IMR-90 (cell line): ENCODE measurements at places on chromosomes 7 and 10.

DNA sequence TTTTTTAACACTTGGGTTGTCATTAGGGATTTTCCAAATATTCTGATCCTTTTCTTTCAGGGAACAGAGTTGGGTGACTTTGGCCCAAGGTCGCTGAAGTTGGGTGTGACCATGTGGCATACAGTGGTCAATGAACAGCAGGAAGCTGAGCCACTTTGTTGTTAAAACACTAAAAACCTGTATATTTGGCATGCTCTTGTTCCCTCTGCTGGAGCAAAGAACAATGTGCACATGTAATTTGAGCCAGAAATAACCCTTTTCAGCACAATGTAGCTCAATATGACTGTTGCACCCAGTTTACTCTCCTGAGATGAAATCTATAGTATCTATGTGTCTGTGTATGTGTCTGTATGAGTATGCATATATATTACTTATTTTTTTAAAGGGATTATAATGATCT, 74.9 kb downstream of the ADCYAP1R1 start:
- DNase-seq = peak; percentile 18

- peak; percentile 79 for DNase-seq
Measured at GRCh38 chr10:6786579-6787031, 206.5 kb upstream of the PRKCQ start.

GRCh38 chr7:494259-494687, 25.4 kb downstream of the PDGFA start:
- DNase-seq = no peak

GRCh38 chr7:156456503-156457115, 184.0 kb upstream of the RNF32 start:
- no peak for DNase-seq

DNA sequence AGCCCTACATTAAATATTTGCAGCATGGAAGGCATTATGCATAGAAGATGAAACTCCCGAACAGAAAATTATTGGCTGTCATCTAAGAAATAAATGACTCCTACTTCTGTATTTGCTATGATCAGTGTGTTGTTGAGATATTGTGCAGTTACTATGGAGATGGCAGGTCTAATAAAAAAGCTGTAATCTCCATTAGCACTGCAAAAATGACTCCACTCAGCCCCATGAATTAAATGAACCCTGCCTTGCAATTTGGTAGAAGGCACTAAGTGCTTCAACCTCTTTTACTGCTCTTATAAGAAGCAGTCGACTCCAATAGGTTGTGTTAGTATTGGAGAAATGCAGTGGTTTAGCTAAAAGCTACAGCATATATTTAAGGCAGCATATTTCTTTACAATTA, 290.0 kb upstream of the PHYHIPL start:
- DNase-seq = no peak

DNA sequence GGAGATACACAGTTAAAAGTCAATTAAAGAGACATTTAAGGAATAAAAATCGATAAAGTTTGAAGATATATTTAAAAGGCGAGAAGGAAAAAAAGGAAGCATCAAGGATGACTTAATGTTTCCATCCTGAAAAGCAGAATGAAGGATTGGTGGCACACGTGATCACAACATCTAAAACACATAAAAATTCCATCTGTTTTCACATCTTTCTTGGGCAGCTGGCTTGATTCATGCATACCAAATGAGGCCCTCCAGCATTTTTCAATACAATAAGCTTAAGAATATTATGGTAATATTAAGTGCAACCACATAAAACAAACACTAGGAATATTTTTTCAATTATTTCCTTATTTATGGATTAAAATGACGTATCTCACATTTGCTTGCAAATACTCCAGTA, 112.6 kb downstream of the TPK1 start:
- no peak for DNase-seq

GRCh38 chr7:92909686-92910475, 73.5 kb upstream of the CDK6 start:
- DNase-seq = no peak

GRCh38 chr7:124033095-124033806, 384 bp upstream of the TMEM229A start:
- no peak for DNase-seq

- no peak for DNase-seq
Measured at GRCh38 chr7:117784315-117784714, 88.9 kb downstream of the CTTNBP2 start.
